ENCODE measurements at places on chromosomes 16 and 17.

- DNase-seq: no peak
These were observed 33.3 kb upstream of the FOXF1 start for GRCh38 chr16:86476956-86477534.

- no peak for DNase-seq
These were observed 21.1 kb downstream of the IST1 start for GRCh38 chr16:71916397-71916920.

DNA sequence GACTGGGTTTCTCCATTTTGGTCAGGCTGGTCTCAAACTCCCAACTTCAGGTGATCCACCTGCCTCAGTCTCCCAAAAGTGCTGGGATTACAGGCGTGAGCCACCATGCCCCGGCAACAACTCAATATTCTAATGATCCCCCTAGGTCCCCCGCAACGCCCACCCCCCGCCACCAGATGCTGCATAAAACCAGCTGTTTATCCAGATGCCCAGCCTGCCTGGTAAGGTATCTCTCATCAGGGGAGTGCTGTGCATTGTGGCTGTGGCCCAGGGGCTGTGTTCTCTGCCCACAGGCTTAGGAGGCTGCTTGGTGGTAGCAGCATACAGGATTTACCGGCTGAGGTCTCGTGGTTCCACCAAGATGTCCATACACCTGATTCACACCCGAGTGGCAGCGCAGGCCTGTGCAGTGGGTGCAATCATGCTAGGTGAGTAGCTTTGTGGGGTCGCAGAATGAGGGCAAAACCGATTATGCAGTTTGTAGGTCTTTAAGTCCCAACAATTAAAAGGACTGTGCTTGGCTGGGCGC, 1.3 kb downstream of the HIGD1B start:
- DNase-seq: no peak

DNA sequence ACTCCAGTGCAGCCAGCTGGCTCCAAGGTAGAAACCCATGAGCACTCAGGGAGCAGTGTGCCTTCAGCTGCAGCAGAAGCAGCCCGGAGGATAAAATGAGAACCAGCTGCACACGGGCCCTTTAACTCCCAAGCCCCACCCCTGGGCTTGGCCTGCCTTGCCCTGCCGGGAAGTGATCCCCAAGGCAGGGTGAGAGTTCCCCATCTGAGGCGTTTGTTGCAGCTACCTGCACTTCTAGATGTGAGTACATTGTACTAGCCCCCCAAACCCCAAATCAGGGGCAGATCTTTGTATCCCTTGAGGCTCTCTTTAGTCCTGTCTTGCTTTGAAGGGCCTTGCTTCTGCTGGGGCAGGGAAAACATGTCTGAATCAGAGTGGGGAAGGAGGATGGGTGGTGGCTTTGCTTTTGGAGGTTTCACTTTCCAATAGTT, at the start of gene MVP:
TSS of gene MVP (plus strand) at position 192 of the 431 bp plus-strand sequence. CDS start 10,088 bp downstream, outside the sequence.
- no peak for DNase-seq

DNA sequence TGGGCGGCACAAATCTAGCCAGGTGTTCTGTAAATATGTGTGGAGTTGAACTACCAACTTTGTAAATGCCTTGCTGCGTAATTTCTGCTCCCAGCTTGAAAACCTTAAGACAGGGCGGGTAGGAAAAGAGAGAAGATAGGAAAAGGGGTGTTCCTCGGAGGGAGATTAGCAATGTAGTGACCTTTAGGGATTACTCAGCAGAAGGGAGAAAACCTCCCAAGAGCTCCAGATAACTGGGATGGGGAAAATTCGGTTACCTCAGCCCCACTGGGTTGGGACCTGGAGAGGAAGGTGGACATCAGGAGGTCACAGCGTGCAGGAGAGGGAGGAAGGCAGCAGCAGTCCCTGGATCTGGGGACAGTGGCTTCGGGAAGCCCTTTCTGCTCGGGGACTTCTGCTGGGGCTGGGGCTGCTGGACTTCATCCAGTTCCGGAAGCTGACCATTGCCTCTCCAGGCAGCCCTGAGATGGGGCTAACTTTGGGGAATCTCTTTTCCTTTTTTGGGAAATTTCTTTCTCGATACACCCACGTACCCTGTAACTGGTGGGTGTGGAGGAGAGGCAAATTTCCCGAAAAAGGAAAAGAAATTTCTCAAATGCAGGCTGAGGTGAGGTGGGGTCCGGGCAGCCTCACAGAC, 39.2 kb downstream of the MPRIP start:
- no peak for DNase-seq

GRCh38 chr17:15944759-15945526, at the start of gene ADORA2B:
Gene ADORA2B, plus strand, starts transcription at chr17:15945130. Its CDS starts 119 bp downstream, at chr17:15945249.
- DNase-seq: no peak

- DNase-seq: no peak
These were observed 737.5 kb downstream of the KCNJ2 start for GRCh38 chr17:70906808-70907207.

GRCh38 chr16:71369494-71369893, 11.0 kb downstream of the CALB2 start:
- DNase-seq: no peak

- DNase-seq: no peak
These were observed 168.8 kb downstream of the CYLD start for GRCh38 chr16:50910736-50911100.

- no peak for DNase-seq
These were observed 9.8 kb downstream of the CHST6 start for GRCh38 chr16:75485230-75486013.

- no peak for DNase-seq
These were observed 108.5 kb upstream of the CACNG5 start for GRCh38 chr17:66726371-66726770.

GRCh38 chr17:59695945-59696681, 11.1 kb downstream of the PTRH2 start:
- no peak for DNase-seq

Measured in T-helper 22 cell (primary cell).